ENCODE measurements at places on chromosomes 5 and 9.

GRCh38 chr5:109315245-109315644 is 94.5 kb downstream of the PJA2 start:
- no peak for DNase-seq

DNA sequence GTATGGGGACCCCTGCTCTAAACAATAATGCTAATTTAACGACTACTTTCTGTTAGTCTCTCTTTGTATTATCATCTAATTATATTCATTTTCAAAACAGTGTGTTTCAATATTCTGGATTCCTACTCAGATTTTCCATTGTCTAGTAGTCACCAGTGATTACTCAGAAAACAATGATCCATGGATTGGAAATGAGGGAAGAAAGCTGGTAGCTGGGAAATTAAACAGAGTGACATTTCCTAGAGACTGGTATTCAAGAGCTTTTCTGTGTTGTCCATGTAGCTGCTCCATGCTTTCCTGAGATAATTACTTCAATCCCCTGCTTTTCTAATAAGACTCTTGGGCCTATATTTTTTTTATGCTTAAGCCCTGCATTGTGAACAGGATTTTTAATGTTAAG is 1862.1 kb upstream of the C9orf72 start:
- no peak for DNase-seq

DNA sequence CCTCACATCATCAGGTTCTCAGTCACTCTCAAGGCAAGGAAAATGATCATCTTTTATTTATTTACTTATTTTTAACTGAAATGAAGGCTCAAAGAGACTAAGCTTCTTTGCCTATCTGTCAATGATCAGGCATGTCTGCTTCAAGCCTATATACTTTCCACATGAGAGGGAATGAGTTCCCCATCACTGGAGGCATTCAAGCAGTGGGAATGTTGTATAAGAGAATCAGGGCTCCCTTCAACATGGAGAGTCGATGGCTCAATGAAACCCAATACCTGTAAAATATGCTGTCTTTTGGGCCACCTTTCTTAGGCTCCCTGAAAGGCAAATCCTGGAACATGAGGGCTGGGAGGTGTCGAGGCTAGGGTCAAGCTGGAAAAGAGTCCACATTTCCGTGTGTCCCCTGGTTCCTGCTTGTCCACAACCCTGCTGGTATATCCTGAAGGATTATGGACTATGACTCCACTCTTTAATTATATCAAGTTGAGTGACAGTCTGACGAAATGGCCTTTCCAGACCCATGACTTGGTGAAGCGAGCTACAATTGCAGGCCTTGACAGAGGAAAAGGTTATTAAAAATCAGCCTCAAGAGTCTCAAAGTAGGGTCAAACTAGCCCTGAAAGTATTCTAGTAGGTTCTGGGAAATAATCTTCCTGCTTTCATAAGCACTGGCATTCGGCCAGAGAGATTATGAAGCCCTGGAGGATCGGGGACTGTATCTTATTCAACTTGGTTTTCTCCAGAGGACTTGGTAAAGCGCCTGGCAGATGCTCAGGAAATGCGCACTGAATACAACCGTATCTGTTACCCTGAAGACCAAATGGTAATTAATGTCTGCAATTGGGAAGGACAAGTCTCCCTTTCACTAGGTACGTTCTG is 145.9 kb upstream of the TBC1D2 start:
- no peak for DNase-seq

- DNase-seq = no peak
Measured at GRCh38 chr5:150700246-150700593, 642 bp downstream of the RBM22 start.

- DNase-seq = no peak
Measured at GRCh38 chr5:123181394-123181801, 92.4 kb downstream of the PRDM6 start.

DNA sequence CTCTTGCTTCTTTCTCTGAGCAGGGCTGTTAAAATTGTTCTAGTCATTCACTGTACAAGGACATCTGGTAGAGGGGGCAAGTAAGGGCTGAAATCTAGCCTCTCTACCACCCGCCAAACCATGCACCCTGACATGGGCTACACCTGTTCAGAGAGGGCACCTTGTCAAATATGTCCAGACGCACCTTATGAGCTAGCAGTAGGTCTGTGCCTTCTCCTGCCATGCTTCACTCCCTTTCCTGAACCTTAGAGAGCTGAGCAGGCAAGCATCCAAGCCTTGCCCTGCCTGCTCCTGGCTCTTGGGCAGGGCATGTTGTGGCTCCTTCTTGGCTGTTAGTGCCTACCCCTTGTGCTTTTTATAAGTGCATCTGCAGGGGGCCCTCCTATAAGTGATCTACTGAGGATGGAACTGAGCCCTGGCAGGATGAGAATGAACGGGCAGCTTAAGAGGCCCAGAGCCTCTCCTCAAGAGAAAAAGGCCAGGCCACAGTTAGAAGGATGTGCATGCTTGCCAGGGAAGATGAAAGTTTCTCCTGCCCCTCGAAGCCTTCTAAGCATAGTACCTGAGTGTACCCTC is 3.8 kb upstream of the NEUROG1 start:
- DNase-seq = no peak

DNA sequence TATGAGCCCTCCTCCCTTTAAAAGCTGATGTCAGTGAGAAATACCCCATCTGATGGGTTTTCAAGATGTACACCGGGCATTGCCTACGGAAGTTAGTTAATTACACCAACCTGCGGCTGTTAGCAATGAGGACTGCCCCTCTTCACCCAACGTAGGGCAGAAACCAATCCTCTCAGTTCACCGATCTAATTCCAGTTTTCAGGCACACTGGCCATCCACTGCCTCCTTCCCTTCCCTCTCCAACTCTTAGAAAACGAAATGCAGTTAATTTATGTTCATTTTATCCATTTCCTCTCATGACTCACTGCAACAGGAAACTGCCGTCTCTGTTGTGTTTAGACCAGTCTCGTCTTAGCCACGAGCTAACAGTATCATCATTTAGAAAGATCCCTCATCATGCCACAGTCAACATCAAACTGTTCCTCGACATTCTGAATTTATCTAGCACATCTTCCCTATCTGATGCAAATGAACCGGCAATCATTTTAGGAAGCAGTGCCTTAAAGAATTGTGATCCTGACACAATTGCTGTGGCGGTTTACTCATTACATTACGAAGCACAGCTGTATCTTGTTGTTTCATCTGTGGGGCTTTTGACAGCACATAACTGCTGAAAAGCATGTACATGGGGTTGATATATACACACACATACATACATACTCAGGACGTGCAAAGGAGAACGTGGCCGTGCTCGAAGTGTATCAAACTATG is 168.6 kb downstream of the EFNA5 start:
- no peak for DNase-seq

DNA sequence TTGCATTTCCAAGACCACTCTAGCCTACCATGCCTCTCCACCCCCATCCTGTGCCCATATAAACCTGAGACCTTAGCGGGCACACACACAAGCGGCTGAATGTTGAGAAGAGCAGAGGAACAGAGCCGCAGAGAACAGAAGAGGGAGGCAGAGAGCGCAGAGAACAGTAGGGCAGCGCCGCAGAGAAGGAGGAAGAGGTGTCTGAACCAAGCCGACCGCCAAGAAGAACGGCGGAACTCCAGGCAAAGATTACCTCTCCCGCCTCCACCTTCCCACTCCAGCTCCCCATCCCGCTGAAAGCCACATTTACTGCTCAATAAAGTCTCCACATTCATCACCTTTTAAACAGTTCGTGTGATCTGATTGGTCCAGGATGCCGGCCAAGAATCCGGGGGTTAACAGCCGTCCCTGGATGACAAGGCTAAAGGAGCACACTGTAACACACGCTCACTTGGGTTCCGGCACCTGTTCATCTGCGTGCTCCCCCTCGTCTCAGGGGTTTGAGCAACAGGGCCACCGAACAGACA is 33.2 kb downstream of the GRIN3A start:
- DNase-seq = no peak

All from memory B cell (primary cell).